NCI-H1930 (cell line): ENCODE measurements at places on chromosomes 1 and 21.

DNA sequence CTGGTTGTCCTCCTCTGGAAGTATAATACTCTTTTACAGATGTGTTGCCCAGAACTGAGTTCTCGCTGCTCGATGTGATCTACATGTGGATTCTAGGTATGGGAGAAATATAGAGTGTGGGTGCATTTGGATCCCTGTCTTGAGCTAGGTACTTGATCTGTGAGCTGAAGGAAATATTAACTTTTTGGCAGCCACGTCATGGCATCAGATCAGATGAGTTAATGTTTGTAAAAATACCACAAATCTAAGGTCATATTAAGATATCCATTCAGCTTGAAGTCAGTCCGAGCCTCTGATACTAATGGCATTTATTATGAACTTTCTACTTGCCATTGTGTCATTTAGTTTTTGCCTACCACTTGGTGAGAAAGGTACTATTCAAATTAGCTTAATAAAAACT, 24.6 kb downstream of the MAPKAPK2 start:
- no peak for DNase-seq

DNA sequence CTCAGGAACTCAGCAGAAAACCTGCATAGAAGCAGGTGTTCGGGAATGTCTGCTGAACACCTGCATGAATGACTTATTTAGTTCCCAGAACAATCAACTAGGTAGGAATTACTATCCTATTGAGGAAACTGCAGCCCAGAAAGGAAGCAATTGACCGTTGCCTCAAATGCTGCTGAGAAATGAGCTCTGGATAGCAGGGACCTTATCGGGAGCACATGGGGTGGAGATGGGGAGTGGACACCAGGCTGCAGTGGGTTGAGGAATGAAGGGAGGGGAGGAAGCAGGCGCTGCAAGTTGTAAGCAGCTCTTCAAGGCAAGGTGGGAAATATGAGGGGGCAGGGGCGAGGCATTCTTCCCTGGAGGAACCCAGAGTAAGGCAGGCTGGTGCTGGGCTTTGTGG, 10.8 kb upstream of the CDCP2 start:
- DNase-seq = no peak

DNA sequence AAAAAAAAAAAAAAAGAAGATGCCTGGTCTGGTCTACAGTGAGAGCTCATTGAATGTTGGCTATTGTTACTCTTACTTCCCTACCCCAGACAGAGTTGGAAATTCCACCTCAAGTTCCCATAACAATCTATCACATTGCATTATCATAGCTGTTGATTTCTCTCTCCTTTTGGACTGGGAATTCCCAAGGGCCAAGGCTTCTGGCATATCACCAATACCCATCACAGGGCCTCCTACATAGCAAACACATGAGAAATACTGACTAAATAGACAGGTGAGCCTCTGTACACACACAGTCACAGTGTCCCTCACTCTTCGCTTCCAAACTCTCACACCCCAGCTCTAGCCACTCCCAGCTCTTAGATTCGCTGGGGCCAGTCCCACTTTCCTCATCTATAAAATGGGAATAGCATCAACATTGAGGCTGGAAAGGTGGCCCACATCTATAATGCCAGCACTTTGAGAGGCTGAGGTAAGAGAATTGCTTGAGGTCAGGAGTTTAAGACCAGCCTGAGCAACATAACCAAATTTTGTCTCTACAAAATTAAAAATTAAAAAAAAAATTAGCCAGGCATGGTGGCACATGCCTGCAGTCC, 6.4 kb downstream of the PTAFR start:
- DNase-seq = no peak

GRCh38 chr1:50898773-50899172, 61.3 kb downstream of the FAF1 start:
- DNase-seq = no peak

- no peak for DNase-seq
Observed at GRCh38 chr1:91850708-91851107, 35.2 kb downstream of the TGFBR3 start.

GRCh38 chr1:236103646-236104218, 38.6 kb upstream of the GPR137B start:
- peak; percentile 34 for DNase-seq
